ENCODE measurements at places on chromosomes 3 and 15. TPM values are rescaled to one million over a fixed set of nuclear protein-coding genes. Genes with fewer than 3 reads are reported as not detected.

Gene LMAN1L
- total RNA-seq: 0.32 TPM

DNA sequence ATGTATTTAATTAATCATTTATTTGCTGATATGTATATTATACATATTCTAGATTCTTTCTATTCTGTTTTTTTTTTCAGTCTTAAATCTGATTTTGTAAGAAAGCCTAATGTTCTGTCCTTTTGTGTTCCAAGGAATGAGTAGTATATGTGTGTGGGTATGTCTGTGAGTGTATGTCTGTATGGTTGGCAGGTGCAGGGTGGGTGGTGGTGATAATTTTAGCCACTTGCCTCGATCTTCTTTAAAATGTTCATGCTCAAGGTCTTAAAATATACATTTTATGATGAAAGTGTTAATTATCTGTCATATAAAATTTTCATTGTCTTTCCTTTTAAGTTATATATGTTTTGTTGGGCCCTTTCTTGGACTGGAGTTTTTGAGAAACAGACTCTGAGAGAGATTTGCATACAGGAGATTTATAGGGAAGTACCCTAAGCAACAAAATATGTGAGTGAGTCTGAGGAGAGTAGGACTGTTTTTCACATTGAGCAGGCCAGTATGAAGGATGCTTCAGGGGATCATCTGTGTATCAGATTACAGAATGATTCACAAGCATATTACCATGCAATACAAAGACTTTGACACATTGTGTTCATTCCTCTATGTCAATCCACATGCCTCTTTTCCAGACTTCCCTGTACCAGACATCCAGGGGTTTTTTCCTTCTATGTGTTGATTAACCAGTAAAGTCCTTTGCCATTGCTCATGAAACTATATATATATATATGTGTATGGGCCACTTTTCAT lies 211.0 kb upstream of the DPPA4 start:
- peak; percentile 69 for DNase-seq

- DNase-seq: no peak
These were observed 8.6 kb downstream of the GPX1 start for GRCh38 chr3:49349348-49350114.

DNA sequence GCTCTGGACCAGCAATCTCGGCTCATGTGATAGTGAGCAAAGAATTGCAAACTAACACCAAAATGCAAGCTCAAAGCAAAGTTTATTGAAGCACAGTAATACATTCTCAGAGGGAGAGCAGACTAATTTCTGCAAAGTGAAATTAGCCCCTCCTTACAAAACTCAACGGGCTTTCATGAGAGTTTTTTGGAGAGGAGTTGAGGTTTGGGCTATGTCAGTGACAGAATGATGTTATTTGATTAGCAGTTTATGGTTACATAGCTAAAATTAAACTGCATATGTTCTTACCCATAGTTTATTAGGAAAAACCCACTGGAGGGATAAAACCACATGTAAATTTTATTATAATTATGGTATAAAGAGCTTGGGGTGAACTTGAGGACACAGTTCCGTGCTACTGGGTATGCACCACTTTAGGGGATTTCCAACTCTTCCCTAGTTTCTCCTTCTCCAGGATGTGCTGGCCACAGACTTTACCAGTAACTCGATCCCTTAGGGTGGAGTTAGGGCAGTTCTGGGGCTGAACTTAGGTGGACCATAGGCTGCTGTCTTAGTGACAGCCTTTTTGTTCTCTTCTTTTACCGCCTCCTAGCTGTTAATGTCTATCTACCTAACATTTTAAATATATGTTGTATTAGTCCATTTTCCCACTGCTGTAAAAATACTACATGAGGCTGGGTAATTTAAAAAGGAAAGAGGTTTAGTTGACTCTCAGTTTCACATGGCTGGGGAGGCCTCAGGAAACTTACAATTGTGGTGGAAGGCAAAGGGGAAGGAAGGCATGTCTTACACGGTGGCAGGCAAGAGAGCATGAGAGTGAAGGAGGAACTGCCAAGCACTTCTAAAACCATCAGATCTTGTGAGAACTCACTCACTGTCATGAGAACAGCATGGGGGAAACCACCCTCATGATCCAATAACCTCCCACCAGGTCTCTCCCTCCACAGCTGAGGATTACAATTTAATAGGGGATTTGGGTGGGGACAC lies 8.9 kb upstream of the AADACL2 start:
- peak; percentile 58 for DNase-seq

DNA sequence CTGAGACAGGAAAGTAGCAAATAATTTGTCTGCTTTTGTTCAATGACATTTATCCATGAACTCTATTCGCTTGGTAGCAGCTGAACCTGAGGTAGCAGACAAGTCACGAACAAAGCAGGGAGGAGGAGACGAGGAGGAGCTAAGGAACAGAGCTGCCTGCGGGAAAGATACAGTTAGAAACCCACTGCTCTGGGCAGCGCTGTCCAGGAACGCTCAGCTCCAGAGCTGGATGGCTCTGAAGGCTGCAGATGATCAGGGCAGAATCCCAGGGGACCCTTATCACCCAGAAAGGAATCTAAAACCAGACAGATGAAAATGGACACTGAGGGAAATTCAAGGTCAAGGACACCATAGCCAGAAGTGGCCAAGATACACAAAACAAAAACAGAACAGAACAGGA lies 257.8 kb downstream of the CD47 start:
- DNase-seq: no peak
